ENCODE measurements at places on chromosomes 11 and 22. TPM values are rescaled to one million over a fixed set of nuclear protein-coding genes. Genes with fewer than 3 reads are reported as not detected.

CASP5 gene
- total RNA-seq: 1.1 TPM

OR2AT4 gene
- total RNA-seq: not detected

MISFA gene
- total RNA-seq: not detected

KCNQ1 gene
- total RNA-seq: 0.96 TPM

SCGB1D2 gene
- total RNA-seq: not detected

Data from tracheal epithelial cell (primary cell).